ENCODE measurements at places on chromosomes 16 and 17.

DNA sequence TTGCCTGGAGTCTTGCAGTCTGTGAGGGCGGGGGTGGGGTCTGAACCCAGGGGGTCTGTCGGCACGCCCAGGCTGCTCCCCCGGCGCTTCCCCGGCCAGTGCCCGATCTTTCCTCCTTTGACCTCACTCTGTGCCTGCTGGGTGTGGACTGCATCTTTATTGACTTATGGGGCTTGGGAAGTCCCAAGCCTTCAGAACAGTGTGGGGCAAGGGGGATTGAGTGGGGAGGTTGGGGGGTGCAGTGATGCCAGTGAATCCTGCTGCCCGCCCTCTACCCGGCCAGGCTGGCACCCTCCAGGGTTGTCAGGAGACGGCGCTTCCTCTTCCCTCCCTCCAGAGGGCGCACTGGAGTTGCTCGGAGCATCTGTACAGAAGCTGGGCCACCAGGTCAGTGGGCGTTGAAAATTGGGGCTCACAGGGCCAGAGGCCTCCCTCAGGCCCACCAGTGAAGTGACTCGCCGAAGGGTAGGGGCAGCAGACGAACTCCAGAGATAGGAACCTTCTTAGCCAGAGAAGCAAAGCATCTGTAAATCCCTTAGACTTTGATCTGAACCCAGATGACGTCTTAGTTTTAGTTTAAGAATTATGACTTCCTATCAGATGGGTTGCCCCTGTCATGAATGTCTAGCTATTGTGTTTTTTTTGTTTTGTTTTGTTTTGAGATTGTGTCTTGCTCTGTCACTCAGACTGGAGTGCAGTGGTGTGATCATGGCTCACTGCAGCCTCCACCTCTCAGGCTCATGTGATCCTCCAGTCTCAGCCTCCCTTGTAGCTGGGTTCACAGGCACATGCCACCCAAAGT lies 184.8 kb upstream of the CIBAR2 start:
- DNase-seq, result no peak

DNA sequence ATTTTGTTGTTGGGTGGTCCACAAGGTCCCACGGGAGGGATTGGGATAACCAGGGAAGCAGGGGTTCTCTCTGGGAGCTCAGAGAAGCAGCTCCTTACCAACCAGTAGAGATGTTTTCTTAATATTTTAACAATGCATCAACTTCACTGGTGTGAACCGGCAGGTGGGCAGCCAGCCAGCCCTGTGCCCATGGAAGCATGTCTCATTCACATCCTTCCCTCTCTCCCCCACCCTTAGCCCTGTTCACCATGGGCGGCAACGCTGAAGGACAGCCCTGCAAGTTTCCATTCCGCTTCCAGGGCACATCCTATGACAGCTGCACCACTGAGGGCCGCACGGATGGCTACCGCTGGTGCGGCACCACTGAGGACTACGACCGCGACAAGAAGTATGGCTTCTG lies 9.3 kb downstream of the MMP2 start:
- no peak for DNase-seq

DNA sequence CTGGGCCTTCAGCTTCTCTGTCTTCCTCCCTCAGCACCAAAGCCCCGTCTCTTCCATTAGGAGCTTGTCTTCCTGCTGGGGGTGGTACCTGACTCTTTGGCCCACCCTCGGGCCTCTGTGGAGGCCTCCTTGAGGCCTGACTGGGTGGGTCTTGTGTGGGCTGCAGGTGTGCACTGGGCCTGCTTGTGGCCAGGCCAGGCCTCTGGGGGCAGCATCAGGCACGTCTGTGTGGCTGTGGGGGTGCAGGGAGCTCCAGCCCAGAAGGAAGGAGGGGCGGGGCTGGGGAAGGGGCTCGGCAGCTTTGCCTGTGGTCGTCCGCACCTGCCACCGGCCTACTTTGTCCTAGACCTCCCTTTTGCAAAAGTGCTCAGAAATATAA lies 7.0 kb downstream of the PIGQ start:
- DNase-seq, result no peak

GRCh38 chr16:11651796-11652195 lies 16.5 kb upstream of the SNN start:
- DNase-seq, result no peak

DNA sequence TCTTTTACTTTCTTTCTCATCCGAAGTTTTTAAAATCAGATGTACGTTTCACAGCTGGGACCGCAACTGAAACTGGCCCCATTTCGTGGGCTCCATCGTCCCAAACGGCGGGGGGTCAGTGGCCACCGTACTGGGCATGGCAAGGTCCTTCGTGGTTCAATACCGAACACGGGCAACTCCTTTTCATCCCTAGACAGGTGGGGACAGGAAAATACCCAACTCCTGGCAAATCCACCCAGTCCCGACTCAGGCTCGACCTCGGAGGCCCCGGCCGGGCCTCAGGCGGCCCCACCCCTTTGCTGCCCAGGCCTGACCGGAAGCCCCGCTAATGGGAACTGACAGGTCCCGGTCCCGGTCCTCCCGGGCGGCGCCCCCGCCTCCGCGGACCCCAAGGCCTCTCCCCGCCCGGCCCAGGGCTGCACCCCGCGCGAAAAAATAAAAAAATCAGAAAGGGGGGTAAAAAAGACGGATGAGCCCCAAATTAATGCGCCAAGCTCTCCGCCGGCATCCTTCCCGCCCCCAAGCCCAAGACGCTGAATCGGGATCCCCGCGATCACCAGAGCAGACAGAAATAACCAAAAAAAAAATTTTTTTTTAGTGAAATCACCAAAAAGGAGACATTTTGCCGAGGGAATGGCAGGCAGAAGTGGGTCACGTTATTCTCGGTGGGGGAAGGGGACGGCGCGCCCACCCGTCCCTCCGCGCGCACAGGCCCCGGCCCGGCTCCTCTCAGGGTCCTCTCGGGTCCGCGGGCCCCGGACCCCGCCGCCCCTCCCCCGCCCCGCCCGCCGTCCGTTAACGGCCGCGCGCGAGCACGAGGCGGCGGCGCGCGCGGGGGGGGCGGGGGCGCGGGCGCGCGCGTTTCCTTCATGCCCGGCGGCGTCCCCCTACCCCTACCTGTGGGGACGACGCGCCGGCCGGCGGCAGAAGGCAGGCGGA lies 562 bp downstream of the ZC3H7A start:
- DNase-seq, result no peak
